ENCODE measurements at places on chromosomes 3 and 15.

DNA sequence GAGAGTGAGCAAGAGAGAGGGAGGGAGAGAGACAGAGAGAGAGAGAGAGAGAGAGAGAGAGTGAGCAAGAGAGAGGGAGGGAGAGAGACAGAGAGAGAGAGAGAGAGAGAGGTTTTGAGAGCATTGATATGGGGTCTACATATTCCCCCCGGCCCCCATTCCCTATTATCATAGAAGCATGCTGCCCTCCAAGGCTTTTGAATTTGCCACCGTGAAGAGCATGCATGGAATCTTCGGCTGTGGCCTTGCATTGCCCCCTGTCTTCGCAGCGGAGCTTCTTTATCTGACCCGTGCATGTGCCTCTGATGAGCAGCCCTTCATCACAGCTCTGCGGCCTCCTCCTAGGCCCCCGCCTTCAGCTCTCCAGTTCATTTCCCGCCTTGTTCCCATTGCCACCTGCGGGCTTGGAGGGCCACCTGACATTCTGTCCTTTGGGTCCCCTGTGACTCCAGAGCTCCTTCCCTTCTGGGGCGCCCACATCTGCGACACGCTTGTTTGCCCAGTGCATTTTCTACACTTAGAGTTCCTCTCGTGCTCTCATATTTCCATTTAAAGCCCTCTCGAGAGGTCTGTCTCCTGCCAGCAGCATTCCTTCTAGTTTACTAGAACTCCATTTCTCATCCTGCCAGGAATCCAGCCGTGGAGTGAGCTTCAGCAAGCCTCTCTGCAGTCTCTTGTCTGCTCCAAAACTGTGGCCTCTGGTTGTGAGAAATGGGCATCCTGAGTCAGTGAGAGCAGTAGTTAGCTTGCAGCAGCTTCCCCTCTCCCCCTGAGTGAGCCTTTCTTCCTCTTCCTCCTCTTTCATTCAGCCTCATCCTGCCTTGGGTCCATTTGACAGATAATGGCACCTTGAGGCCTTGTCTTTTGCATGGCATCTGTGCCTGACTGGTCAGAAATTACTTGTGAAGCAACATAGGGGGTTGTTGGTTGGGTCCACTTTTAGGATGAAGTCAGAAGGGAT is 25.3 kb downstream of the LPP start:
- no peak for DNase-seq

GRCh38 chr3:143158014-143158988 is 38.7 kb downstream of the CHST2 start:
- peak; percentile 47 for DNase-seq

- no peak for DNase-seq
Measured at GRCh38 chr15:98870788-98871187, 136.8 kb downstream of the PGPEP1L start.

- DNase-seq = no peak
Measured at GRCh38 chr3:188590557-188590956, 436.6 kb downstream of the LPP start.

- DNase-seq = no peak
Measured at GRCh38 chr3:31010491-31010890, 116.0 kb upstream of the GADL1 start.

DNA sequence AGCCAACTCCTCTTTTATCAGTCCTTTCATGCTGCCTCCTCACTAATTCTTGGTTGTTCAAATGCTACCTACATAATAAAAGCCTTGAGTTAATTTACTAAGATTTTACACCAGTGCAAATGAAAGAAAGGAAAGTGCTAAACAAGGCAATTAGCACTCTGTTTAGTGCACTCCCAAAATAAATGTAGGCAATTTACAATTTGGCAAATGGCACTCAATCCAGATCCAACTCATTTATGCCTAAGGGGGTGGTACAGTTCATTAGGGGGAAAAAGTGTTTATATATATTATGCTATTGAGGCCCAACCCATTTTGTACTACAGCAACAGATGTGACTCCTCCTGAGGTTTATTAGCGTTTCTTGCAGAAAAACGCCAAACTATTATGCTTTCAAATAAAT is 370.1 kb downstream of the NR2F2 start:
- no peak for DNase-seq

DNA sequence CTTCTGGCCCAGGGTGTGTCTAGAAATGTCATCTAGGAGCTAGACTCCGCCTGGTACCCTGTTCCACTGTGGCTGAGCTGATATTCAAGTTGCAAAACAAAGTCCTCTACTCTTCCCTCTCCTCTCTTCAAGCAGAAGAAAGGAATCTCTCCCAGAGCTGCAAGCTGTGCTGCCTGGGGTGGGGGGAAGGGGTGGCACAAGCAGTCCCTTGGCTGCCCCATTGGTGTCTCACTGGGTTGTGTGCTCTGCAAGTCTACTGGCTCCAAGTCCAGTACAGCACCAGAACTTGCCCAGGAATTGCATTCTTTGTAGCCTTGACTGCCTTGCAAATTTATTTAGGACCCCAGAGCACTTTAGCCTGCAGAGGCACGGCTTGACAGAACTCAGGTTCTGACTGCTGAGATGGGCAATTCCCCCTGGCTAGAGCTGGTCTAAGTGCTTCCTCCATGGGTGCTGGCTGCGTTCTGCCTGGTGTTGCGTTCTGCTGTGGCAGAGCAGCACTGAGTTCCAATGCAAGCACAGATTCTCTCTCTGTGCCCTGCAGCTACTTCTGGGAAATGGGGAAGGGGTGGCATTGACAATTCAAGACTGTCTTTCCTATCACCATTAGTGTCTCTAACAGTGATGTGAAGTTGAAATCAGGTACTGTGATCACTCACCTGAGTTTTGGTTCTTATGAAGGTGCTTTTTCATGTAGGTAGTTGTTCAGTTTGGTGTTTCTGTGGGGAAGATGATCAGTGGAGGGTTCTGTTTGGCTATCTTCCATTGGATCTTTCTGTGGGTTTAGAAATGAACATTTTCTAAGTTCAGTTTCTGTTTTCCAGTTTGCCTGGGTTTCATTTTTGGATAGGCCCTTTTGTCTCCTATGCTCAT is 39.5 kb downstream of the OXSR1 start:
- DNase-seq = no peak

DNA sequence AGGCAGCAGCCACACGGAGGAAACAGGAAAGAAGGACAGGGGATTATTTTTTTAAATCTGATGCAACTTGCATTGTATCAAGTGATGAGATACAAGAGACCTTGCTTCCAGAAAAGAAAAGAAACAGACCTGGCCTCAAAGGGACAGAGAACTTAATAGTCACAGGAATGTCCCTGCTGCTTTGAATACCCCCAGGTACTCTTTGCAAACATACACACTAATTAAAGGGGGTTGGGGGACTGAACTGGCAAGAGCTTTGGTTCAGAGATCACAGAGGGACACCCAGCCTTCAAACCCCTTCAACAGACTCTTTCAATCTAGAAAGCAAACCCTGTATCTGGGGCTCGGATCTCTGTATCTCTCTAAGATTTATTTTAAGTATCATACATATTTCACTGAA is 18.0 kb downstream of the TNIK start:
- DNase-seq = no peak

DNA sequence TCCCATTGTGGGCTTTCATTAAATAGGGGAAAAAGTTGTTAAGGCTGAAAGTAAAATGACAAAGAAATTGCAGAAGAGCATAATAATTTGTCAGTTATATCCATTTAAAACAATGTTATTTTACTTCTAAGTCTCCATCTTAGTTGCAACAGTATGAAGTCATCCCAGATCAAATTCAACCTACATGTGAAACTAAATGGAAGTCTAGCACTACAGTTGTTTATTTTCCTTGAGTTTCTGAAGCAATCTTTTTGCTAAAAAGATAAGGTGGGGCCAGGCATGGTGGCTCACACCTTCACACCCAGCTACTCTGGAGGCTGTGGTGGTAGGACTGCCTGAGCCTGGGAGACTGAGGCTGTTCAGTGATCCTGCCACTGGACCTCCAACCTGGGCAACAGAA is 80.2 kb downstream of the DPH6 start:
- DNase-seq = no peak

DNA sequence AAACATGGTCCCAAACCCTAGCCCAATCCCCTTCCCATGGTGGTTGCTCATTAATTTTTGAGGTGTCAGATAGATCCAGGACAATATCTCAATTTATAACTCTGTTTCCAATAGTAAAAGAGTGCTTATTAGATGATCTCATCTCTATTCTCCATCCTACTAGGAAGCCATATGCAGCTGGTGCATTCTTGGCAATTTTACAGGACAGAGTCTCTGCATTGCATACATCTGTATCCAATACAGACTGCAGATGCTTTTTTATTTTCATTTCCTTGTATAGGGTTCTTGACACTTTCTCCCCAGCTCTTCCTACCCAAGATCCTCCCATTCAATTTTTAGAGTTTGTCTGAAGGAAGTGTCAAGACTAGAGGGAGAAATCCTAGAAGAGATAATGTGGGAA is 194.8 kb upstream of the DPH6 start:
- no peak for DNase-seq

GRCh38 chr3:31004025-31004678 is 109.7 kb upstream of the GADL1 start:
- DNase-seq = no peak

DNA sequence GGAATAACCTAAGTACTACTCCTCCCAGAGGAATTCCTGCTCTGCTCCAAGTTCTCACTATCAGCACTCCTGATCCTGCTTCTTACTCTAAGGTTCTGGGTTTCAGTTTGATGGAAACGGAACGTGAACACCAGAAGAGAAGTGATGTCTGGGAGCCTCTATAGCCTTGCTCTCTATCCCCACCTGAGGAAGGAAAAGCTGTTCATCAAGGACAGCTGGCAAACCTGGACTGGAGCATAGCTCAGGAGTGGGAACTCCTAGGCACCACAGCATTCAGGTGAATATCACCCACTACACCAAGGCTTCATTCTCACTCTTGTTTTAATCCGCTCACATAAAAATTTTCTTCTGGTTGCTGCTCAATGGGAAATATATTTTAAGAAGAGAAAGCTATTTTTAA is 13.0 kb upstream of the CADPS start:
- DNase-seq = no peak

DNA sequence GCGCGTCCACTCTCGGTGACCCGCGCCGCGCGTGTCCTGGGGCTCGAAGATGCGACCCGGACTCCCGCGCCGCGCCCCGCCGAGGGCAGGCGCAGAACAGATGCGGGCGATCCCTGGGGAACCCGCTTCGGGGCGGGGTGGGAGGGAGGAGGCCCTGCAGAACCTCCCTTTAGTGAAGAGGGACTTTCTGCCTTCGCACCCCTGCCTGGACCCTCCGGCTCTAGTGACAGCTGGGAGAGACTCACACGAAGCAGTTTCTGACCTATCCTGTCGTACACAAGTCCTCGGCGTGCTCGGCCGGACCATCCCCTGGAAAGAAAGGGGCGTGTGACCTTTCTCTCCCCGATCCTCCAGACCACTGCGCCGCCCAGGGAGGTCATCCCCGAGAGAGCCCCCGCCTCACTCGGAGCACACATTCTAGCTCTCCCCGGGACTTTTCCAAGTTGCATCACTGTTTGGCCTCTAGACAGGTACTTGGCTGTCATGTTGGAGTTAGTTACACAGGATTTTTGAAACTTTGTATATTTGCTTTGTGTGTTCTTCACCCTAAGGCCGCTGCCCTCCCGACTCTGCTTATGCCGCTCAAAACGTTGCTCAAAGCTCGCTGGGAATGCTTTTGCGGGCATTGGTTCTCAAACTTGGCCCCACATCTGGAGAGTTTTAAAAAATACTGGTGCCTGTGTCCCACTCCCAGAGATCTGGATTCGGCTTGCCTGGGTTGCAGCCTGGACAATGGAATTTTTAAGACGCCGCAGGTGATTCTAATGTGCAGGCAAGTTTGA is 582 bp downstream of the CGNL1 start:
- DNase-seq = no peak

- DNase-seq = no peak
Measured at GRCh38 chr15:88654430-88655102, 15.8 kb downstream of the ISG20 start.

DNA sequence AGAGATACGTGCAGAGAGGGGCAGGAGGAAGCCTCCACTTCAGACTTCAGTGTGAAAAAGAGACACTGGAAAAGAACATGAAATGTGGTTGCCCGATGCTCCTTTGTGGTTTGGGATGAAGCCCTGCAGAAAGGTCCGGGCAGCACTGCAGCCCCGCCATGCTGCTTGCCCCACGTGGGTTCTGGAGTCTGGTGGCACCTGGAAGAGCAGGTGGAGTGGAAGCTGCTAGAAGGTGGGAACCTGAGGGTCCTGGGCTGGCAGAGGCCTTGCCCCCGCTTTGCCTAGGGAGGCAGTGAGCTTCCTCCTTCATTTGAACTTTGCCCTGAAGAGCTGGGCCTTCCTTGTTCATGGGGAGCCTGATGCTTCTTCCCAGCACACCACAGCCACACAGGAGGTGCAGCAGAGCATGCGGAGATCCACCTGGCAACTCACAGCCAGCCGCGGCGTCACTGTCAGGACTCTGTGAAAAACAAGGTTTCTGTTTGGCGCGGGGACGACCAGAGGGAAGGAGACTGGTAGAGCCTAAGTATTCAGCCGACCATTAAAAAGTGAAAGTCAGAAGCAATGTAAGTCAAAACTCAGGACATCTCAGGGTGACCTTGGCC is 59.0 kb downstream of the APBA2 start:
- no peak for DNase-seq

GRCh38 chr3:26505399-26505798 is 117.2 kb upstream of the LRRC3B start:
- DNase-seq = no peak

DNA sequence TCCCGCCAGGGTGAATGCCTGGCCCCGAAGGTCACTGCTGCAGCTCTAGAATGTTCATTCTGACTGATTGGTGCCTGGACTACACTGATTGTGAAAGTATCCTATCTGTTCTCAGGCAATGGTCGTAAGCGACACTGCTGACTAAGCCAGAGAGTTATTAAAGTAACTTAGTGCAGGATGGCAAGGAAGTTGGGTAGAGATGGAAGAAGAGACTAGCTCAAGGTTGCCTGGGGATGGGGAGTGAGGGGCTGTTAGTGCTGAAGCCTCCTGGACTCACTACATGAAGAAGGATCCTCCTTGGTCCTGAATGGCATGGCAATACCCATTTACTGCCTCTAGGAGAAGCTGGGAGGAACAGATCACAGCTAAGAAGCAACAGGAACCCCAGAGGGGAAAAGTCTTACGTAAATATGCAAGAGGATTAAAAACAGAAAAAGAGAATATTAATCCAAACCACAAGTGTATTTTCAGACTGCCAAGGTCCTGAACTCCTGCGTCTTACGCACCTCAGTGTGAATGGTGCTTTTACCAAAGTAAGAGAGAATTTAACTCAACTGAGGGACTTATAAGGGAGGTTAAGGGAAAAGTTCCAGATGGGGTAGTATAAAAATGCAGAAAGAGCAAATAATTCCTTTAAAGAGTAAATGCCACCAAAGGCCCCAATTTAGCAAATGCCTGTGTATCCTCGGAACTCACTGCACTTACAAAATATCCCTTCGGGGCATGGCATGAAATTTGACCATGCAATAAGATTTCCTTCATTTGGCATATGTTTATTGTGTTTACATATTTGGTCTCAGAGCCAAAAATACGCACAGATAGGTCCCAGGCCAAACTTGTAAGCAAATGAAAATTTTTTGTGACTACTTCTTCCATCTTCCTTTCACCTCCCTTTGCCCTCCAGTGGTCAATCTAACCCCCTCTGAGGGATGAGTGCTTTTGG is 64.0 kb upstream of the DGKG start:
- DNase-seq = no peak

GRCh38 chr15:78757636-78757905 is 53.7 kb downstream of the ADAMTS7 start:
- DNase-seq = no peak

- no peak for DNase-seq
Measured at GRCh38 chr15:60137711-60138396, 133.7 kb downstream of the FOXB1 start.

- no peak for DNase-seq
Measured at GRCh38 chr3:66428733-66429132, 72.1 kb downstream of the LRIG1 start.
